ENCODE measurements at places on chromosomes 5 and 9. TPM values are rescaled to one million over a fixed set of nuclear protein-coding genes. Genes with fewer than 3 reads are reported as not detected.

GPX8 gene
- total RNA-seq: 132 TPM

RARS1 gene
- total RNA-seq: 116 TPM

PCDHA4 gene
- 9.7 TPM for total RNA-seq

C5orf58 gene
- not detected for total RNA-seq

LCN9 gene
- total RNA-seq: 2.4 TPM

GRCh38 chr5:173231996-173232498 lies 3.0 kb downstream of the NKX2-5 start:
- H3K4me1 ChIP-seq: peaks cover 26% of the 10 kb centered on the region
- peaks cover 100% of the 10 kb centered on the region for H3K27me3 ChIP-seq
- no peaks in the 10 kb centered on the region for H3K36me3 ChIP-seq
- DNase-seq: peak; percentile 38

GRCh38 chr9:136268735-136269134 lies 23.1 kb upstream of the QSOX2 start:
- peak; percentile 69 for DNase-seq
- H3K4me3 ChIP-seq: no peak overlapping the region
- H3K4me1 ChIP-seq: peaks cover 23% of the 10 kb centered on the region
- H3K27me3 ChIP-seq: no peaks in the 10 kb centered on the region
- no peaks in the 10 kb centered on the region for H3K36me3 ChIP-seq

DNA sequence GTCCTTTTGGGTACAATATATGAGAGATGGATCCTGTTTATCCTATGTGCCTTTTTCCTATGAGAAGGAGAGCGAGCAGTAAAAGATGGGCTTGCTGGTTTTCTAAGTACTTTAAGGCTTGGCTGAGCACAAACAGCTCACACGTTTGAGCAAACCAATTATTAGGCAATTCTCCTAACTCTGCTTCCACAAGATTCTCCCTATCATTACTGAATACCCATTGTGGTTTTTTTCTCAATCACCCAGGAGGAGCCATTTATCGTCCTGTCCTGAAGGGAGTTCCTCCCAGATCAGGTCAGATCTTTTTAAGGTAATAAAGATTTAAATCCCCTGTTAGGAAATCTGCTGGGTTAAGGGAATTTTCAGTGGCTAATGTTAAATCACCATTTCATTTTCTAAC lies 19.4 kb upstream of the C1QTNF3 start:
- H3K4me3 ChIP-seq: no peak overlapping the region
- no peak overlapping the region for H3K27ac ChIP-seq
- no peak for DNase-seq
- no peaks in the 10 kb centered on the region for H3K4me1 ChIP-seq
- H3K36me3 ChIP-seq: no peaks in the 10 kb centered on the region

DNA sequence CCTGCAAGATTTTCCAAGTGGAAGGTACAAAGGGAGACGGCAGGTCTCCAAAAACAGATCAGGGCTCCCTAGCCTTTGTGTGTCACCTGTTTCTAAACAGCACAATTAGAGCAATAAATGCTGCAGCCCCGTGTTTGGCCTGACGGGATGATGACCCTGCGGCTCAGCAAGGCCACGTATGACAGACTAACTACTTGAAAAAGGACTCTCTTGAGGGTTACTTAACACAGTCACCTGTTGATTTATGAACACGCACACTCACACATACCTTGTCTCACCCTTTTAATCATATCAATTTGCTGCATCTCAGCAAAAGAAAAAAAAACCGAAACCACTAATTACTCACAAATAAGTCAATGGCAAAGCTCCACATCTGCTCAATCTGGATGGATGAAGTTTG lies 199.6 kb upstream of the GAS1 start:
- H3K27me3 ChIP-seq: peaks cover 53% of the 10 kb centered on the region
- no peak for DNase-seq
- no peaks in the 10 kb centered on the region for H3K36me3 ChIP-seq
- H3K27ac ChIP-seq: no peak overlapping the region

DNA sequence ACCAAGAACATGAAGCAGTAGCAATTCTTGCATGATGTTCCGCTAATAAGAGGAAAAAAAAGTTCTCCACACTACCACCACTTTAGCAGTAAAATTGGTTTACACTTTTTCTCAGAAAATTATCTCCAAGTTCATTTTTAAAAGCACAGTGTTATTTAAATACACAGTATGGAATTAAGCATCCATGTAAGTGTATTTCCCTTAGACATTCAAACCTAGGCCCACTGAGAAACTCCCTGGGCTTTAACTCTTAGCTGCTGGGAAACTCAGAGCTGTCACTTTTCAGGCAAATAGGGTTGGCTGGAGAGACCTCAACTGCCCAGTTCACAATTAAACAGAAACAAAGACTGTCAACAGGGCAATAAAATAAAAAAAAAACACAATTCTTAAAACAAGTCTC lies 2.7 kb downstream of the GNAQ start:
- peaks cover 33% of the 10 kb centered on the region for H3K4me1 ChIP-seq
- peak overlapping the region; percentile 92 for H3K4me3 ChIP-seq
- DNase-seq: no peak
- H3K27me3 ChIP-seq: no peaks in the 10 kb centered on the region
- no peak overlapping the region for H3K27ac ChIP-seq
- no peaks in the 10 kb centered on the region for H3K36me3 ChIP-seq

DNA sequence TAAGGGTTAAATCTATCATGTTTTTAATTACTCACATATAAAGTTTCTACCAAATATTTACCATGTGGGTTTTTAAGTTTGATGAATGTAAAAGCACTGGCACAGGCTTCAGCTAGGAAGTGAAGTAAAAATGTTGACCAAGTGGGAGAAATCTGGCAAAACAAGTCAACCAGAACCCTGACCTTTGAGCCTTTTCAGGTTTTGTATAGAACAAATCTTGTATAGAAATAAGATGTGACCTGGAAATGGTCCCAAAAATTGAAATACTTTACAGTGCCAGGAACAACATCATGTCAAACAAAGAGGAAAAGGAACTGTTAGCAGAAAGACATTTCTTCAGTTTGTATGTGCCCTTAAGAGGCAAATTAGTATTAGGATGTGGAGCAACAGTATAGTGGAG lies 137.6 kb downstream of the CCDC192 start:
- no peak overlapping the region for H3K27ac ChIP-seq
- DNase-seq: no peak
- H3K4me3 ChIP-seq: no peak overlapping the region
- peaks cover 21% of the 10 kb centered on the region for H3K4me1 ChIP-seq

DNA sequence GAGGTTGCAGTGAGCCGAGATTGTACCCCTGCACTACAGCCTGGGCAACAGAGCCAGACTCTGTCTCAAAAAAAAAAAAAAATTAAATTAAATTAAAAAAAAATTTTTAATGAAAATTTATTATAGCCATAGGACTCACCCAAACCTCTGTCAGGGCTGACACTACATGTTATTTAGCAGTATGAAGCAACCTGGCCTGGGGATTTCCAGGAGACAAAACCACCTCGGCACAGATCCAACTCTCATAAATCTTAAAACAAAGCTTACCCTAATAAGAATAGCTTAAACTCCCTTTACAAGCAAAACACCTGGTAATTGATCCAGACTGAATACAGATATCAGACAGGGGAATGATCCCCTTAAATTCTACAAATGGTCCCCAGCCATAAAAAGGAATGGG lies 38.4 kb downstream of the PPP1R2B start:
- no peak overlapping the region for H3K27ac ChIP-seq
- H3K4me3 ChIP-seq: no peak overlapping the region
- no peak for DNase-seq
- H3K36me3 ChIP-seq: no peaks in the 10 kb centered on the region

- DNase-seq: peak; percentile 60
- peak overlapping the region; percentile 90 for H3K4me3 ChIP-seq
- H3K27ac ChIP-seq: no peak overlapping the region
- H3K36me3 ChIP-seq: no peaks in the 10 kb centered on the region
These were observed 42.6 kb downstream of the NACC2 start for GRCh38 chr9:136052472-136052880.

GRCh38 chr5:14463629-14464028 lies 118.0 kb upstream of the OTULINL start:
- DNase-seq: no peak
- H3K27ac ChIP-seq: no peak overlapping the region
- no peak overlapping the region for H3K4me3 ChIP-seq
- H3K36me3 ChIP-seq: no peaks in the 10 kb centered on the region

DNA sequence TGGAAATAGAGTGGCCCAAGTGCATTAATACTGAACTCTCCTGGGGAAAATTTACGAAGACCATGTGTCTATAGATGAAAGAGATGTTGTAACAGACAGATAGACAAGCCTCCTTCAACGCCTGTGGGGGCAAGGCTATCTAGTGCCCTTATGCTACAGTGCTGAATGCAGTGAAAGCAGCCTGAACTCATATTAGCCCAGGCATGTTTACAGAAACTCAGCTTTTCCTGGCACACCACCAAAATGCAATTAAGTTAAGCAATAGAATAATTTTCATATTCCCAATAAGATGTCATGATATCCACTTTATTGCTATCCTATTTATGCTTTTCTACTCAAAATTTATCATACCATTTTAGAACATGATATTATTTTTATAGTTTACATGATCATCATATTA lies 277.0 kb downstream of the DIRAS2 start:
- no peak for DNase-seq
- no peak overlapping the region for H3K4me3 ChIP-seq
- H3K36me3 ChIP-seq: no peaks in the 10 kb centered on the region
- H3K27me3 ChIP-seq: no peaks in the 10 kb centered on the region
- no peak overlapping the region for H3K27ac ChIP-seq
- H3K4me1 ChIP-seq: peaks cover 10% of the 10 kb centered on the region

DNA sequence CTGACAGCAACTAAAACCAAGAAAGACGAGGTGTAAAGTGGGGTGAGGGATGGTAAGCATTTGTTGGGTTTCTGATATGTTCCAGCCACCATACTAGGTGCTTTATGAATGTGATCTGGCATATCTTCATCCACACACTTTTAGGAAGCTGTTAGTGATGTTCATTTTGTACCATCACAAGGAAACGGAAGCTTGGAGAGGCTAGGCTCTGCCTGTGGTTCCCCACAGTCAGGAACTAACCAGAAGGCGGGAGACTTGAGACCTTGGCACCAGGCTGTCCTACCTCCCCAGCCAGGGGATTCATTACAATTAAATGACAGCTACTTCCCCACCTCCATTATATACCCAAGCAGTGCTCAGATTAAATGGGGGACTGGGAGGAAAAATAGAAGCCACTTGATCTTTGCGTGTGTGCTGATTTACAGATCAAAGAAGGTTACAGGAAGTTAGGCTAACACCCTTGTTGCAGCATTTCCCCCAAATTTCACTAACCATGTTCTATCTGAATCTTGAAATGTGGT lies 43.0 kb downstream of the SFXN1 start:
- no peaks in the 10 kb centered on the region for H3K4me1 ChIP-seq
- no peak overlapping the region for H3K27ac ChIP-seq
- no peak for DNase-seq
- no peak overlapping the region for H3K4me3 ChIP-seq
- peaks cover 22% of the 10 kb centered on the region for H3K36me3 ChIP-seq

GRCh38 chr9:31588006-31588405 lies 796.4 kb upstream of the ACO1 start:
- no peaks in the 10 kb centered on the region for H3K27me3 ChIP-seq
- H3K4me3 ChIP-seq: no peak overlapping the region
- no peaks in the 10 kb centered on the region for H3K36me3 ChIP-seq

DNA sequence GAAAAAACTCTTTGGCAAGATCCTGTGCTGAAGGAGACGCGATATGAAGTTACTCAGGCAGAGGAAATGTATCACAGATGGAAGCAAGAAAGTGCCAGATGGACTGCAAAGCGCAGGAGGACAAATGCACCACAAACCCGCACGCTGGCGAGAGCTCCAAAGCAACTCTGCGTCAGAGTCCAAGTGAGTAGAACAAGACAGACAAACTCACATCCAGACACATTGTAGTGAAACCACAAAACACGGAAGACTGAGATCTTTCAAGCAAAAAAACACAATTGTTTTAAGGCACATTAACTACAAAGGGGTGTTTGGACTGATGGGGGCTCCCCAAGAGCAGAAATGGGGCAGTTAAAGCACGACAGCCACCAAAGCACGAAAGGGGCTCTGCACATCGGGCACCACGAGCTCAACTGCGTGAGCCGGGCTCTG lies 39.2 kb upstream of the NKD2 start:
- no peak overlapping the region for H3K27ac ChIP-seq
- peaks cover 41% of the 10 kb centered on the region for H3K27me3 ChIP-seq
- peaks cover 9% of the 10 kb centered on the region for H3K4me1 ChIP-seq
- H3K36me3 ChIP-seq: no peaks in the 10 kb centered on the region
- H3K4me3 ChIP-seq: no peak overlapping the region

- H3K36me3 ChIP-seq: no peaks in the 10 kb centered on the region
- H3K27me3 ChIP-seq: no peaks in the 10 kb centered on the region
- DNase-seq: peak; percentile 87
- H3K4me3 ChIP-seq: peak overlapping the region; percentile 12
- H3K27ac ChIP-seq: no peak overlapping the region
These were observed 32.7 kb upstream of the FSD1L start for GRCh38 chr9:105414947-105415661.

- no peaks in the 10 kb centered on the region for H3K4me1 ChIP-seq
- H3K4me3 ChIP-seq: no peak overlapping the region
- DNase-seq: no peak
- H3K36me3 ChIP-seq: no peaks in the 10 kb centered on the region
These were observed 532.4 kb downstream of the CCDC171 start for GRCh38 chr9:16085167-16085726.

DNA sequence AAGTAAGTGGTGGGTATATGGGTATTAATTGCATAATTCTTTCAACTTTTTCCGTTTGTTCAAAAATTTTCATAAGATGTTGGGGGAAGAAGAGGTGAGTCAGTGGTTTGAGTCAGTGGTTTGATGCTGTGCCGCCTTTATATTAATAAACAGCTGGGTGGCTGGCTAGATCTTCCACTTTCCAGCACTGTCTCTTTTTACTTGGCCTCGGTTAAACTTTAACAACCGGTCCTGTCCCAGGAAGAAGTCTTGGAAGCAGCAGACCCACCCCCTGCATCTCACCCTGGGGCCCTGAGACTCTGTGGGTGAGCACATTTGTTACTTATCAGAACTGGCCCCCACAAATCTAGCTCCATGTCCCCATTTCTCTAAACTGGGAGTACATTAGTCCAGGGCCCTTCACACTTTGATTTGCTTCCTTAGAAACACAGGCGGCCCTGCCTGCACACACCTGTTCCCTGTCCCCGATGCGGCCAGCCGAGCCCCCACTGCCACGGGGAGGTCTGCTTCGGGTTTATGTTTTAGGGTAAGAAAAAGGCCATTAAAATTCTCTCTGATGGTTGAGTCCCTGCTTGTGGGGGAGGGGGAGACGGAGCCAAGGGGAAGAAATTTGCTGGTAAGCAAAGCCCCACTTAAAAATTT lies 90.7 kb downstream of the PTCH1 start:
- peak; percentile 44 for DNase-seq
- no peaks in the 10 kb centered on the region for H3K27me3 ChIP-seq
- peak overlapping the region; percentile 84 for H3K27ac ChIP-seq
- H3K36me3 ChIP-seq: peaks cover 11% of the 10 kb centered on the region

GRCh38 chr9:114231719-114232449 lies 76.5 kb downstream of the COL27A1 start:
- no peak for DNase-seq
- no peak overlapping the region for H3K27ac ChIP-seq
- no peaks in the 10 kb centered on the region for H3K27me3 ChIP-seq
- no peak overlapping the region for H3K4me3 ChIP-seq
- peaks cover 34% of the 10 kb centered on the region for H3K4me1 ChIP-seq
- H3K36me3 ChIP-seq: no peaks in the 10 kb centered on the region
